ENCODE measurements at places on chromosomes 5 and 9. TPM values are rescaled to one million over a fixed set of nuclear protein-coding genes. Genes with fewer than 3 reads are reported as not detected.

The SPINK4 gene
- total RNA-seq: not detected

The CCDC152 gene
- 0.68 TPM for total RNA-seq

The ARL10 gene
- total RNA-seq: 8.8 TPM

The GPR150 gene
- not detected for total RNA-seq

The FRRS1L gene
- total RNA-seq: 0.14 TPM

The SRP19 gene
- total RNA-seq: 139 TPM

The SLC6A7 gene
- not detected for total RNA-seq

The NDST1 gene
- 192 TPM for total RNA-seq

The LRRC19 gene
- not detected for total RNA-seq

The ZDHHC11B gene
- 0.55 TPM for total RNA-seq

The LCN6 gene
- total RNA-seq: not detected

The FBP2 gene
- total RNA-seq: not detected

The TUBB4B gene
- total RNA-seq: 275 TPM

The TIMD4 gene
- total RNA-seq: not detected

The SLF1 gene
- total RNA-seq: 2.7 TPM

The MED7 gene
- 17.7 TPM for total RNA-seq

The MSH3 gene
- 23.5 TPM for total RNA-seq

The CORO2A gene
- 7.8 TPM for total RNA-seq

The BARHL1 gene
- not detected for total RNA-seq

The SPATA31A3 gene
- total RNA-seq: not detected

The HSPA9 gene
- total RNA-seq: 695 TPM

The OBP2B gene
- total RNA-seq: not detected

The MEIKIN gene
- not detected for total RNA-seq

The BTNL8 gene
- total RNA-seq: not detected
